ENCODE measurements at places on chromosomes 12 and 14.

GRCh38 chr14:91801358-91801757, 66.0 kb downstream of the TC2N start:
- no peak for DNase-seq

DNA sequence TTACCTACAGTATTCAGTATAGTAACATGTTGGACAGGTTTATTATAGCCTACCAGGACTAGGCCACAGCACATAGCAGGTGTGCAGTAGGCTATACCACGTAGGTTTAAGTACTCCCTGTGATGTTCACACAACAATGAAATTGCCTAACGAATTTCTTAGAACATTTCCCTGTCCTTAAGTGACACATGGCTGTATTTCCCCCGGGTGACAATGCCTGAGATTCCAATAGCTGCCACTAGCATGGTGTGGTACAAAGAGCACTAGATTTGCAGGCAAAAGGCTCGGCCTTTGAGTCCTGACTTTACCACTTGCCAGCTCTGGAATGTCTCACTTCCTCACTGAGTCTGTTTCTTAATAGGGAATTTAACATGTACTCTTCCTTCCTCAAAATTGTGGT, 19.7 kb downstream of the PTPN21 start:
- DNase-seq: peak; percentile 70

DNA sequence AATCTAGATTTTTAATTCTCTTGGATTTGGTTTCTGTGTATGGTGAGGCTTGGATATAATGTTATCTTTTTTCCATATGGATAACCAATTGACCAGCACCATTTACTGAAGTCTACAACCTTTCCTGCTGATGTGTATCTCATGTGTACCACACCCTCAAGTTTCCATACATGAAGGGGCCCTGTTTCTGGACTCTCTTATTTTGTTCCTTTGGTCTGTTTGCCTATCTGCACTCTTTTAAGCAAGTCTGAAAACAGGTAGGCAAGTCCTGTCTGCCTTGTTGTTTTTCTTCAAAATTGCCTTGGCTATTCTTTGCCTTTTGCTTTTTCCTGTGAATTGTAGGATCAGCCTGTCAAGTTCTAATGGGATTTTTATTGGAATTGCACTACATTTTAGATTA, 44.6 kb downstream of the MAX start:
- no peak for DNase-seq

DNA sequence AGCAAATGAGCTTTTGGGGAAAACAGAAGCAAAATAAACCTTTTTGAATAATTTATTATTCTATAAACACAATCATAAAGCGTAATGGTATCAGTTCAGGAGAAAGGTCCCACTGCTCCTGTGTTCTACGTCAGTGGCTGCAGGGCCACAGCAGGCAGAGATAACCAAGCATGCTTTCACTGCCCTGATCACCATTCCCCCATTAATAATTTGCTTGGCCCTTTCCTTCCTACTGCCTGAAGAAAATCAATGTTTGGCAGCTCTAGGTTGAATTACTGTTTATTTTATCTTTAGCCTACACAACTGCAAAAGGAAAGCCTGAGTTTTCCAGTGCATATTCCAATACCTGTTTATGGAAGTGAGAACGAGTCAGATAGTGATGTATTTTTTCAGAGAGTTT, 369.9 kb downstream of the DIO2 start:
- DNase-seq: no peak

DNA sequence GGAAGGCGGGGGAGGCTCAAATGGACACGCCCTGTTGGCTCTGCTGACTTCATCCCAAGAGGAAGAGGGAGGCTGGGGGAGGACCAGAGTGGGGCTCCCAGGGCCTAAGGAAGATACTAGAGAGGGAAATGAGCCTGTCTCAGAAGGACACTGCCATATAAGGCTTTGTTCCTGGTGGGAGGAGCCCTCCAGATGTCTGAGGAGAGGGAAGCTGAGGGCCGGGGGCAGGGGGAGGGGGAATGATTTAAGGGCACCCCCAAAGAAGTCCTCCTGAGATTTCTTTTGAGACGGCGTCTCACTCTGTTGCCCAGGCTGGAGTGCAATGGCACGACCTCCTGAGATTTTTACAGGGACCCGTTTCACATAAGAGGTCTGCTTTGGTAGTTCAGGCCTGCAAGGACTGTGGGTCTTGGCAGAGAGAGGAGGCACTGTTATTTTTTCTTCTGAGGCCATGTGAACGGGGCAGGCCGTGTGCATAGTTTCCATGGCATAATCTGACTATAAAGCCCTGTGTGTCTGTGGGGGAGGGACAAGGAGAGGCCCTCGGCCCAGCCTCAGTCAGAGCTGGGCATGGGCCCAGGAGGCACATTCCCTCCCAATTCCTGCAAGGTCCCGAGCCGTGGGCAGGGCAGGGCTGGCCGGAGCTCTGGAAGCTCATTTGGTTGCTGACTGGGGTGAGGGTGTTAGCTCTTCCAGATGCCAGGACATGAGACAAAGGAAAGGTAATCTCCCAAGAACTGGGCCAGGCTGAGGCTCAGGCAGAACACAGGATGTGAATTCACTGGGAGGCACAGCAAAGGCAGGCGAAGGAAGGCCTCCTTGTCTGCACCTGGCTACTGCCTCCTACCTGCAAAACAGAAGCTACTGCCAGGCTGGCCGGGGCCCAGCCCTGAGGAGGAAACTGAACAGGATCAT, 22.2 kb upstream of the PLEKHG3 start:
- no peak for DNase-seq

DNA sequence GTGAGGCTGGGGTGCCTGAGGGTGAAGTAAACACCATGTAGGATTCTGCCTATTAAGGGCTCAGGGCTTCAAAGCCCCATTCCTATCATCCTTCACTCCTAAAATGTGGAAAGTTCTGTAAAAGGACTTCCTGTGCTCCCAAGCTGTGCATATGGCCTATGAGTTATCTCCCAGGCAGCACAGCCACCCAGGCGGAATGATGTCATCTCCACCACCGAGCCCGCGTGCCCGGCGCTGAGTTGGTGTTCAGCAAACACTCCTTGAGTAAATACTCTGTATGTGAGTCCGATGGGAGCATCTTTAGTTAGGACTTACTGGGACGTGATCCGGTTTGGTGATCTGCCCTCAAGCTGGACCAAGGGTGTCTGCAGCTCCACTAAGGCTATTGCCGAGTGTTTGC, 437.3 kb downstream of the MED13L start:
- no peak for DNase-seq

DNA sequence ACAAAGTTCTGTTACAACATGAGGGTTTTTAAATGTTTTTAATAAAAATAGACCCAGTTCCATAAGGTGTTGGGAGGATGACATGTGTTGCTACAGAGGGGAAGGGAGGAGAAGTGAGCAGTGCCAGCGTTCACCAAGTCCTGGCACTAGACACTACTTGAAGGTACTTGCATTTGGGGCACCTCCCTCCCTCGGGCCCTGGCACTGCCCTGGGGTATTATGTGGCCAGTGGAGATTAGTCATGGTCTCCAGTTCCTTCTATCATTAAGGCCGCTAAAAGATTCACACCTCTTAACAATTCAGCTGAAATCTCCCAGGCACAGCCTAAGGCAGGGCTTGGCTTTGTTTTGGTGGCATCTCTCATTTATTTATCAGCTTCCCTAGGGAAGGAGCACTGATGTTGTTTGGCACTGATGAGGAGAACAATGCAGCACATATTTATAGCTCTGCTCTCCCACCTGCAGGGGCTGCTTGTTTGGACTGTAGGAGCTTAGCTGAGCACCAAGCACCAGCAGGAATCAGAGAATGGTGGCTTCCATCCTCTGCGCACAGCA, 155.5 kb upstream of the NTF3 start:
- no peak for DNase-seq

DNA sequence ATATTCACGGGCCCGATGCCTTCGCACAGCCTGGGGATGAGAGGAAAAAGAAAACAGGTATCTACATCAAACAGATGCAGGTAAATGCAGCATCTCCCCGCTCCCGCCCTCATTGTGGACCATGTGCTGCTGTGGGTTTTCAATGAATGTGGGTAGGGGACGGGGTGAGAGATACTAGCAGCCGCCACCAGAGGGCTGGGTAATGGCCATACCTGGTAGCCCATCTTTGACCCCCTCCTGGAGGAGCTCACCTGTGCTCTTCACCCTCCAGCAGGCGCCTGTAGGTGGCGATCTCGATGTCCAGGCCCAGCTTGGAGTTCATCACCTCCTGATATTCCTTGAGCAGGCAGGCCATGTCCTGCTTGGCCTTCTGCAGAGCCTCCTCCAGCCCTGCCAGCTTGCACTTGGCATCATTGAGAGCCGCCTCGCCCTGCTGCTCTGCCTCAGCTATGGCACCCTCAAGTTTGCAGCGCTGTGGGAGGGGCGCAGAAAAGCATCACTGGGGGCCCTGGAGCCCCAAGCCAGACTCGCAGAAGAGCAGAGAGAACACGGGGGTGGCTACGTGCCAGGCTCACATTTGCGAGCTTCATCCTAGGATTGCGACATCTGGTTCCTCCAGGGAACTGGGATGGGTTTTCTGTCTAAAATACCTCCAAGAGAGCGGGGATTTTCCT, 10.2 kb downstream of the KRT82 start:
- DNase-seq: no peak

DNA sequence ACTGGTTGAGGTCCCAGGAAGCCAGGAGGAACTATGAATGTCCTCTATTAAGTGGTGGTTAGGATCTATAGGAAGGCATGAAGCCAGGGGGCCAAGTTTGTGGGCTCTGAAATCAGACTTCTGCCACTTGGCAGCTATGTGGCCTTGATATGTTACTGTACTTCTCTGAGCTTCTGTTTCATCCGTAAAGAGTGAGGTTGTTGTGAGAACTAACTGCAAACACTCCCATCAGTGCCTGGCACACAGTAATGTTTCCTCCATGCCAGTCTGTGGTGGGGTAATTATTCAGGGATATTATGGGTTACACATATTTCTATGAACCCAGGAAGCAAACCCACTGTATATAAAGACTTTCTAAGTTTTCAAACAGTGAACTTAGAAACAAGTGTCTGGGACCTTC, 57.4 kb downstream of the PLXNC1 start:
- DNase-seq: no peak

GRCh38 chr12:55830601-55831446, 1.4 kb upstream of the DNAJC14 start:
- peak; percentile 65 for DNase-seq

- no peak for DNase-seq
Observed at GRCh38 chr12:74482115-74482514, 55.5 kb upstream of the ATXN7L3B start.

GRCh38 chr14:104419865-104420505, 159.6 kb upstream of the C14orf180 start:
- DNase-seq: no peak

GRCh38 chr12:112836736-112837628, 45.4 kb downstream of the RPH3A start:
- DNase-seq: no peak

DNA sequence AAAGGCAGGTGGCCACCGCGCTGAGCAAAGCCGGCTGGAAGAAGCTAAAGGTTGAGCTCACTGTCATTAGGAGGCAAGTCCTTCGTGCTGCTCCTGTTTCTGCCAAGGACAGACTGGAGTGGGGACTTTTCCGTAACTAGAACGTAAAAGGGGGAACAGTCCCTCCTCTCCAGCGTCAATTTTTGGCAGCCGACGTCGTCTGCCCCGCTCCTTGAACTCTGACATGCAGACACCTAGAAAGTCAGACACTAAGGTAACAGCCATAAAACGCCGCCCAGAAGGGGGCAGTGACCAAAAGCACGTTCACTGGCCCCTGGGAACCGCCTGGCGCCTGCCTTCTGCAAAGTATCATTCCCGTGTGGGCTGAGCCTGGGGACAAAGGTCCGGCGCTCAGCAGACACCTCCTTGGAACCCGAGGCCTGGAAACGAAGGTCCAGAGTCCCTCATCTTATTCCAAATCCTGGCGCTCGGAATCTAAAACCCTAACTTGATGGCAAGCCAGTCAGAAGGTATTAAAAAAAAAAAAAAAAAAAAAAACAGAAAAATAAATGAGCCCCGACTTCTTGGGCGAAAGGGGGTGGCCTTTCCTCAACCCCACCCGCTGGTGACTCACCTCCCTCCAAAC, 1.1 kb upstream of the LRP1 start:
- DNase-seq: no peak

DNA sequence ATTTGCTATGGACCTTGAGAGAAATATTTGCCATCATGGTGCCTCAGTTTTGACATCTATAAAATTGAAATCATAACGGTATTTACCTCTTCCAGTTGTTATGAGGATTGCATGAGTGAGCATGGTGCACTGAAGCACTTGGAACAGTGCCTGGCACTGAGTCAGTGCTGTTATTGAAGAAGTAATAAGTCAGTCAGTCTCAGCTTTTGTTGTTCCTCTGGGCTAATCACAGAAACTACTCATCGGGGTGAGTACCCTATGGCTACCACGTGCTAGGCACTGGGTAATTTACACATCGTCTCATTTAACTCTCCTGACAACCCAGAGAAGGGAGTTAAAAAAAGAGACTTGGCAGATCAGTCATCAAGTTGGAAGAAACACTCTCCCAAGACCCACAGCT, 159.5 kb upstream of the NRXN3 start:
- no peak for DNase-seq

GRCh38 chr14:98114122-98114895, 1157.7 kb downstream of the BCL11B start:
- DNase-seq: no peak

GRCh38 chr14:80522936-80523335, 311.6 kb upstream of the DIO2 start:
- no peak for DNase-seq

GRCh38 chr14:38868399-38869290, 234.4 kb downstream of the SEC23A start:
- DNase-seq: no peak

DNA sequence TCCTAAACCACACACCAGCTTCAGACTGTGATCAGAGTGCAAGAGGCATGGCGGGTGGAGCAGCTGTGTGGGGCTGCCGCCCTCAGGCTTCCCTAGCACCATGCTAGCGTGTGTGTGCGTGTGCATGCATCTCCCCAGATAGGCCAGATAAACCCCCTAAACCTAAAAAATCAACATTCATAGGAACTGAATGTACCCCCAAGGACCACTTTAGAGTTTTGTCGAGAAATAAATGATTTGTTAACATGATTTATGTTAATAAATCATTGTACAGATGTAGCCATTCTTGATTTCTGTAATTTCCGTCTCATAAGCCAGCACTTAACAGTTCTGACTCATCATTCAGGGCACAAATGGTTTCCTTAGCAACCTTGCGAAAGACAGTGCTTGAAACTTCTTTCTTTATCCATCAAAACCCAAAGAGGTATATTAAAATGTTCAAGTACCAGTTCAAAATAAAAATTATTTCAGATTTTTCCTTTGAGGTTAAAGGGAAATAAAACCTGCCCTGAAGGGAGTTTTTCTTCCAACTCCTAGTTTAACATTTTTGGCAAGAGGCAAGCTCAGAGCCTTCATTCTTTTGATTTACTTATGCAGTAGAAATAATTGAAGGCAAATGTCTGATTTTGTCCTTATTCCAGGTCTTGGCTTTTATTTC, 206.2 kb upstream of the RGS6 start:
- no peak for DNase-seq

GRCh38 chr12:82099216-82099615, 259.0 kb downstream of the CCDC59 start:
- no peak for DNase-seq

DNA sequence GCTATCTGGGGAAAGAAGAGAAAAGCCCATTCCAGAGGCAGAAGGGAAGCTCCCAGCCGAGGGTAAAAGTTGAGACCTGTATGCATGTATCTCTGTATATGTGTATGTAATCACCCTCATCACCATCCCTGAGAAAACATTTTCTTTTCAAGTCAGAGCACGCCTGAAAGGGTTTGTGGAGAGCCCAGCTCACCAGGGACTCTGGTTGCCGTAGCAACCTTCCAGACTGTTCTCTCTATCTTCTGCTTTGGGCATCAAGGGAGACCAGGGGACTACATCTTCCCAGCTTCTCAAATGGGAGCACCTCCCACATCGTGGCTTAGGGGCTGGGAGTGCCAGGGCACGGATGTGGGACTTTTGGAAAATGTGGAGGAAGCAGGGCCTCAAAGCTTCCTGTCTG, 93.5 kb downstream of the GALNT8 start:
- no peak for DNase-seq

All from Kasumi-1 (cell line).